Sigmoid colon (tissue), 7 donors: ENCODE measurements at places on chromosomes 1 and 21. TPM values are rescaled to one million over a fixed set of nuclear protein-coding genes. Genes with fewer than 3 reads are reported as not detected.

The STRIP1 gene
- total RNA-seq = 33.1 TPM

The TFAP2E gene
- 0.55 TPM for total RNA-seq

The DNASE2B gene
- not detected for total RNA-seq

The VAMP4 gene
- 16.9 TPM for total RNA-seq

The PEF1 gene
- total RNA-seq = 52.9 TPM

The PI4KB gene
- 57.6 TPM for total RNA-seq

The LINGO4 gene
- 0.16 TPM for total RNA-seq

The C1orf174 gene
- 23.4 TPM for total RNA-seq

The LCE6A gene
- not detected for total RNA-seq

The LGR6 gene
- total RNA-seq = 0.28 TPM

The RIPPLY3 gene
- not detected for total RNA-seq

The SLAMF6 gene
- total RNA-seq = not detected

The RBP7 gene
- total RNA-seq = 10.0 TPM

The HCRTR1 gene
- total RNA-seq = not detected

The CIART gene
- 14.5 TPM for total RNA-seq

The OR2L8 gene
- not detected for total RNA-seq
